ENCODE measurements at places on chromosomes 3 and 15. TPM values are rescaled to one million over a fixed set of nuclear protein-coding genes. Genes with fewer than 3 reads are reported as not detected.

Gene SEMA5B
- 0.25 TPM for polyA plus RNA-seq

Gene EFCAB12
- 0.33 TPM for polyA plus RNA-seq

Gene C3orf49
- polyA plus RNA-seq: not detected

Gene DPPA4
- not detected for polyA plus RNA-seq

Gene SLC15A2
- polyA plus RNA-seq: not detected

Gene ACP3
- polyA plus RNA-seq: 8.3 TPM
